Heart right ventricle (tissue), 16 donors: ENCODE measurements at places on chromosomes 3 and 15. TPM values are rescaled to one million over a fixed set of nuclear protein-coding genes. Genes with fewer than 3 reads are reported as not detected.

Gene AMIGO3
- total RNA-seq = not detected

DNA sequence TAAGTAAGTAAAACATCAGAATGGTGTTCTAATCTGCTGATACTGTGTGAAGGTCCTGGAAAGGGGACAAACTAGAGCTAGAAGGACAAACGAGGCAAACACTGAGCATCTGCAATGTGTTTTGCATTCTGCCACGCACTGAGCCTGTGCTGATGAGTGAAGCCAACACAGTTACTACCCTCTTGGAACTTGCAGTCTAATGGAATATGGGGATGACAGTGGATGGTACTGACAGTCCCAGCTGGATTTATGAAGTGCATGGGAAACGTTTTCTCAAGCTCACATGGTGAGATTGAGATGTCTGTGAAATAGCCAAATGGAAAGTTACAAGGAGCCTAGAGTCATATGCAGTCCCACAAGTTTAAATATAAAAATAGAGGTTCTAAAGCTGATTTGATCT is 86.6 kb downstream of the FOXB1 start:
- no peak for DNase-seq

Gene TMC3
- not detected for total RNA-seq

DNA sequence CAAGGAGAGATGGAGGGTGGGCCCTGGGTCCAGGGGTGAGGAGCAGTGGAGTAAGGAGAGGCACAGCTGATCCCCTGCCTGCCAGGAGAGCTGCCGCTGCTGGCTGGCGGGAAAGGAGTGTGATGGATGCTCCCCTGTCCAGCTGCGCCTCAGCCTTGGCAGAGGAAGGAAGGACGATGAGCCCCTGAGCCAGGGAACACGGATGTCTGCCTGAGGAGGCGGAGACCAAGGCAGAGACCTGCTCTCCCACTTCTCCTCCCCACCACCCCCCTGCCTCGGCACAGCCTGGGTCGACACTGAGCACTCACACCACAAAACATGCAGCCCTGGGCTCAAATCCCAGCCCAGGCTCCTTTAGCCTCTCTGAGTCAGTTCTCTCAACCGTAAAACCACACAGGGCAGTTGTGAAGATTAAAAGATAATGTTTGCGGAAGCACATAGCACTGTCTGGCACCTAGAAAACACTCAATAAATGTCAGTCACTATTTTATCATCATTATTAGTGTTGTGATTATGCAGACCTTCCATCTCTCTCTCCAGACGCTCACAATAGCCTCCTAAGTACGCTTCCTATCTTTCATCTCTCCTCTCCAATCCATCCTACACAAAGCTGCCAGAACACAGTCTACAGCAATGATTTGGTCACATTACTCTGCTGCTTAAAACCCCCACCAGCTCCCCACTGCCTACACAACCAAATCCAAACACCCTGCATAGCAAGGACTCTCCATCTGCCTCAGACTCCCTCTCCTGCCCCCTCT is 52.2 kb downstream of the SEMA5B start:
- DNase-seq = no peak

GRCh38 chr3:47003056-47003410 is 23.6 kb downstream of the NBEAL2 start:
- no peak for DNase-seq

Gene TM6SF1
- total RNA-seq = 2.6 TPM

DNA sequence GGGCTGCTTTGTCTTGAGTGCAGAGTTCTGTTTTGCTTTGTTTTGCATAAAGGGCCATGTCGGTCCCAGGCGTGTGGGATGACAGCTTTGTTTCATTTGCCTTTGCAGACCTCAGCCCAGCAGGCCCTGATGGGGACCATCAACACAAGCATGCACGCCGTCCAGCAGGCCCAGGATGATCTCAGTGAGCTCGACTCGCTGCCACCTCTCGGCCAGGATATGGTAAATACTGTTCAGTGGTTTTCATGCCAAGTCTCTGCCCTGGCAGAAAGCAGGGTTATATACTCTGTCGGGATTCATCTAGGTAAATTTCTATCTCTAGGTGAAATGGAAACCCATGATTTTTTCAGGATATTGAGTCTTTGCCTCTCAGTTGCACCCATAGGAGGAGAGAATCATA is 343.9 kb upstream of the TPM1 start:
- no peak for DNase-seq

DNA sequence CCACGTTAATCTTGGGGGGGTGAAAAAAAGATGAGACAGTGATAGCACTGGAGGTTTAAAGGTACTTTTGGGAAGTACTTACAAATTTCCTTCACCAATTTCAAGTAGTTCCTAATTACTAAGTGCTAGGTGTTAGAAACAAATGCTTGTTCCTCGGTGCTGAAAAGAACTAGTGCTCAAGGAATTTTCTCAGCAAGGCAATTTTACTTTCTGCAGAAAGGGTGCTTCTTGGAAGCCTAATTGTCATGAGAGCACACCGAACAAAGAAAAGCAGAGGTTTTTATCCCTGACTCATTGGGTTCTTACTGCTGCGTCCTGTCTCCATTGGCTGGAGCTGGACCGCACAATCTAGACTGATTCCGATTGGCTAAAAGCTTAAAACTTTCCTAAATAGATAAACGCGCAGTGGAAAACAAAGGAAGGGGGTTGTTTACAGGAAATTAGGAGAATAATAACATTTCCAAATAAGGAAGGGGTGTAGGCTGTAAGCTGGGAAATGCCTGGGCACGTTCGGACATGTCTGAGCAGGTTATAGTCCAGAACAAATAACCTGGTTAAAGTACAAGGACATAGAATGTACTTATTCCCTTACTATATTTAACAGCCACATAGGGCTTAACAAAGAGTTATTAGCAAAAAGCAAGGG is 49.6 kb downstream of the CHD2 start:
- no peak for DNase-seq

DNA sequence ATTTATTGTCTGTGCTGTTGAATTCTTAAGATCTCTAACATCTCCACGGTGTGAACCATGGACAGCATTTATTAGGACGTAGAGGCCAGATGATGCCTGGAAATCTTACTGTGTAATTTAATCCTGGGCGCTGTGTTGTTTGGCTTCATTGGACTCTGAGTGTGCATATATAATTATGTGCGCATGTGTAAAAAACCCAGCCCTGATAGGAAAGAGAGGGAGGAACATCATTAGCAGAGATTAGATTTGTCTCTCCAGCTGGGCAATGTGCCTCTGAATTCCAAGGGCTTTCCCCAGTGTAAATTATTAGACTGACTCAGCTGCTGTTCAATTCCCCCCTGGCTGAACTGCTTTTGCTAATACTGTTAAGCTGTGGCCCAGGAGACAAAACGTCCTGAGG is 39.6 kb downstream of the MAP3K13 start:
- DNase-seq = no peak

Gene KY
- 12.0 TPM for total RNA-seq
